Activated CD4-positive, alpha-beta T cell treated with anti-CD3 and anti-CD28 coated beads, Interleukin-2, amount 50 U/mL, for 24 hours (primary cell): ENCODE measurements at places on chromosomes 13 and 19.

GRCh38 chr13:49026851-49027250 is 51.1 kb downstream of the FNDC3A start:
- no peak for DNase-seq

GRCh38 chr19:55353803-55354697 is 469 bp downstream of the COX6B2 start:
- DNase-seq, result peak; percentile 20

GRCh38 chr13:95536632-95537241 is 15.8 kb upstream of the CLDN10 start:
- DNase-seq, result no peak

DNA sequence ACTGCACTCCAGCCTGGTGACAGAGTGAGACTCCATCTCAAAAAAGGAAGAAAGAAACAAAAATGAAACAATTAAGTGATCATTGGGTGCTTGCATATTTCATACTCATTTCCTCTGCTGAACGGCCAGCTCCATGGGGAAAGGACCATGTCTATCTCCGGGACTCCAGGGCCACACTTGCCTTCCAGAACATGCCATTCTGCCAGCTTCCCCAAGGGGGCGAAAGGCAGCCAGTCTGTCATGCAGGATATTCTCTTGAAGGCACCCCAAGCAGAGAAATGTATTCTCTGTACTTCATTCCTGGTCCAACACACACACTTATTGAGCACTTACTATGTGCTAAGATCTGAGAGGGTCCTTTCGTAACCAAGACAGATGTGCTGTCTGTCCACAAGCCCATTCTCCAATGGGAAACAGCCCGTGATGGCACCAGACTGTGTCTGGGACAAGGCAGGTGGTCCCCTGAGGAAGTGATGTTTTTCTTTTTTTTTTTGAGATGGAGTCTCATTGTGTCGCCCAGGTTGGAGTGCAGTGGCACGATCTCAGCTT is 10.2 kb upstream of the CARM1 start:
- DNase-seq, result no peak

GRCh38 chr13:33743438-33744368 is 74.2 kb upstream of the RFC3 start:
- no peak for DNase-seq

- peak; percentile 30 for DNase-seq
These were observed 22.5 kb downstream of the C13orf46 start for GRCh38 chr13:113951246-113951999.

DNA sequence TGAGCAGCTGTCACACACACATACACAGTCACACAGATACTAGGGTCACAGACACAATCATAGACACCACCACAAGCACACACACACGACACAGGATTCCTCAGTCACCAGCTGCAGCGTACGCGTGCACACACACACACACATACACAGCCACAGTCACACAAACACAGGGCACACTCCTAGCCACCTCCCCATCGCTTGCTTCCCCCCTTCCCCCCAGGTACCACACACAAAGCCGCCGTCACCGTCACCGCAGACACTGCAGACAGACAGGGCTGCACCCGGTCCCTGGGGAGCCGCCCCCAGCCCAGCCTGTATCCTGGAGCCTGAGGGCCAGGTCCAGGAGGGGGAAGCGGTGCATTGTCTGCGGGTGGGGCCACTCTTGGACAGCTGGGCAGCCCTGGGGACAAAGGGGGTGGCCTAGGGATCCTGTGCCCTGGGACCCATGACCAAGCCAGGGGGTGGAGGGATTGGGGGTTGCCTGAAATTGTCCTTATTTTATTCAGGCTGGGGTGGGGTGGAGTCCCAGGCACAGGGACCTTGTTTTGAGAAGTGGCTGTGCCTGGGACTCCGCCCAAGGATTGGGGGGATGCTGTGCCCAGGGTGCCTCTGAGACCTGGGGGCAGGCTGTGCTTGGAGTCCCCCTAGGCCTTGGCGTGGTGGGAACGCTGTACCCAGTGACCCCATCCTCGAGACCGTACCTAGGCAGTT is 957 bp downstream of the NUMBL start:
- DNase-seq, result no peak

DNA sequence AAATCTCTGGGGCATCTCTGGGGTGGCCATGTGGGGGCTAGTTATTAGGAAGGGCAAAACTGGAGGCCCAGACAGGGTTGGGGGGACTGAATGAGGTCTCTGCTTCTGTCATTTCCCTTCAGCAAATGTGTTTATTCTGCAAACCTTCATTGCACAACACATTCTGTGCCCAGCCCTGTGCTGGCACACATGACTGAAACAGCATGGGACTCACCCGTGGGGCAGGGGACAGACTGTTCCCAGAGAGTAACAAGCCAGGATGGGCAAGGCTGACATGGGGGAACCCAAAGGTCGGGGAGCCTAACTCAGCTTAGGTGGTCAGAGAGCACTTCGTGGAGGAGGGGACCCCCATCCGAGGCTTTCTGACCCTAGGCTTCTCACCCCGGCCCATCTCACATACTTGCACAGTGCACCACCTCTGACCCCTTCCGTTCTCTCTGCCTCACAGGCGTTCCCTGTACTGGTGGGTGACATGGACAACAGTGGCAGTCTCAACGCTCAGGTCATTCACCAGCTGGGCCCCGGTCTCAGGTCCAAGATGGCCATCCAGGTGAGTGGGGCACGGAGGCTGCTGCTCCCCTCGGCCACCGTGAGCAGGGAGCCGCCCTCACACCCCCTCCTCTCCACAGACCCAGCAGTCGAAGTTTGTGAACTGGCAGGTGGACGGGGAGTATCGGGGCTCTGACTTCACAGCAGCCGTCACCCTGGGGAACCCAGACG is 2.4 kb downstream of the TOMM40 start:
- DNase-seq, result no peak

DNA sequence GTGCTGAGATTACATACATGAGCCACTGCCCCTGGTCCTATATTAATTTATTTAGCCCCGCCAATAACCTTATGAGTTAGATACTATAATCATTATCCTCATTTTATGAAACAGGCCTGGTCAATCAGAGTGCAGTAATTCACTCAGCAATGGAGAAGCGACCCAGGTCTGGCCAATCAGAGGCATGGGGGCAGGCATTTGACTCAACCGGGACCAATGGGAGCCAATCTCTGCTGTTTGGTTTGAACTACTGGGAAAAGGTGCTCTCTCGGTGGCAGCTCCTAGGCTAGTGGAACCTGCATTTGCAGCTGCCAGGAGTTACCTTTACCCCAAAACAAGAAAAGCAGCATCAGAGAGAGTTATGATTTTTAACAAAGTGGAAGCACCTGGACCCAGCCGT is 6.6 kb downstream of the SIRT2 start:
- no peak for DNase-seq

- DNase-seq, result no peak
These were observed 263.6 kb downstream of the OXGR1 start for GRCh38 chr13:96730676-96731075.

GRCh38 chr19:27796540-27796939 is 1416.4 kb downstream of the UQCRFS1 start:
- DNase-seq, result no peak

DNA sequence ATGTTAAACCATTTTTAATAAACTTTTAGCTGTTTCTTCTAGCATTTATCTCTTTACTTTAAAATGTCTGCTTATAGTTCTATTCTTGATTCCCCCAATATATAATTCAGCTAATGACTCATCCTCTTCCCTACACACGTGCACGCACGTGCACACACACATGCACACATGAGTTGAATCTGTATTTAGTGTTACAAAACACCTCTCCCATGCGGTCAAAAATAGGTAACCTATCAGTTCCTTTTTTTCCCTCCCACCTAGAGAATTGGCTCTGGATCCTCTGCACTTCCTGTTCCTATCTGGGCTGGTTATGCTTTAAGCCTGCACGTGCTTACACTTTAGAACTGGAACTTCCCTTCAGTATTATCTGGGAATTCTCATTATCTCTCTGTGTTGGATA is 144.1 kb downstream of the PAN3 start:
- DNase-seq, result no peak

DNA sequence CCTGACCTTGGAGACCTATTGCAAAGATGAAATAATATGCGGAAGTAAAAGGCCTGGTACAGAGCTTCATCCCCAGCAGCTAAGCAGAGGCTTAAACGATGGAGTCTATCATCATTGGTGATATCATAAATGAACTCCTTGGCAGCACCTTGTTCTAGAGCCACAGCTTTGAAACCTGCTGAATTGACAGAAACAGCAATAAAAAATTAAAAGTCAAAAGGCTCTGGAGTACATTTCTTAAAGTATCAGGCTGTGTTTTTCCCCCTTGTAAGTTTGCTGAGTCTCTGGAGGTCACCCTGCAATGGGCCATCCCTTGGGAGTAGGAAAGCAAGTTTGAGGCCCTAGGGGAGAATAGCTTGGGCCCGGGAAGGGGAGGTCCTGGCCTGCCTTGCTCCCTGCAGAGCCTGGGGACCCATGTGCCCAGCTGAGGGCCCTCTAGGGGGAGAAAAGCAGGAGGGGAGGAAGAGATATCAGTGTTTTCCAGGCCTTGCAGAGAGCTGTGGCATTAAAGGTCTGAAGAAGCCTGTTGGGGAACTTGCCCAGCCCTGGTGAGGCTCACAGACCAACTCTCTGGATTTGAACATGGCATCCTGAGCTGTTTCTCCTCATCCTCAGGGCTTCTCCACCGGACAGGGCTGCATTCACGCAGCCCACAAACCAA is 416.1 kb downstream of the ZNF536 start:
- DNase-seq, result no peak
